Iris pigment epithelial cell (primary cell): ENCODE measurements at places on chromosomes 2 and 18.

DNA sequence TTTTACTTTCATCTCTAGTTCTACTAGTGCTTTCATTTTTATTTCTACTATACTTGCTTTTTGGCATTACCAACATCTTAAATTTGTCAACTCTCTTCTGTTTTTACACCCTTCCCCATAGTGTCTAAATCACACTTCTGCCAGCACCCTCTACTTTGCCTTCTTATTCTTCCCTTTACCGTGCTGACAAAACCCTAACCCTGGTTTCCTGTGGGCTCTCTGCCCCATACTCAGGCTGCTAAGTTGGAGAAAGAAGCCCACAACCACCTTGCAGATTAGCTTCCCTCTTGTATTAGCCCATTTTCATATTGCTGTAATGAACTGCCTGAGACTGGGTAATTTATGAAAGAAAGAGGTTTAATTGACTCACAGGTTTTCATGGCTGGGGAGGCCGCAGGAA, 24.8 kb downstream of the GIGYF2 start:
- no peak for DNase-seq

- DNase-seq, result no peak
These were observed 282.3 kb downstream of the EPHA4 start for GRCh38 chr2:221289846-221290245.

GRCh38 chr2:60309941-60310660, 243.4 kb downstream of the BCL11A start:
- no peak for DNase-seq

GRCh38 chr18:56319953-56320352, 318.4 kb downstream of the TXNL1 start:
- no peak for DNase-seq

DNA sequence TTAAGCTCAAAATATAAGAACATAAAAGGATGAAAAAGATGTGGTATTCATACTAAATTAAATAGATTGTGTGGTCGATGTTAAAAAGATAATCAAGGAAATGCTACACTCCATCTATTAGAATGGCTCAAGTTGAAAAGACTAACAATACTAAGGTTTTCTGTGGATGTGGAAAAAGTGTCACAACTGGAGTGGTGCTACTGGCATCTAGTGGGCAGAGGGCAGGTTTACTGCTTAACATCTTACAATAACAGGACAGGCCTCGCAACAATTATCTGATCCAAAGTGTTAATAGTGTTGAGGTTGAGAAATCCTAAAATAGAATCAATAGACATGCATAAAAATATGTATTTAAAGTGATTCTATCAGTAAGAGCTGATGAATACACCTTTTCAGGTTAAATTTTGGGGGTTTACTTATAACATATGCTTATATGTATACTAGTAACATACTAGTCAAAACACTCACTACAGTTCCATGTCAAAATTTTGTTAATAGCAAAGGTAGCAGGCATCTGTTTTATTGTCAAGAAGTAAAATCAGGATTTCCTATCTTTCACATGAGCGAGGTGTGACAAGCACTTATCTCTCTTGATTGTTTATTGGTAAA, 91.5 kb upstream of the TMEFF2 start:
- peak; percentile 70 for DNase-seq

- DNase-seq, result peak; percentile 86
These were observed 86.8 kb downstream of the RBMS1 start for GRCh38 chr2:160406591-160407392.

GRCh38 chr18:36412778-36413177, 115.3 kb downstream of the FHOD3 start:
- DNase-seq, result peak; percentile 15

DNA sequence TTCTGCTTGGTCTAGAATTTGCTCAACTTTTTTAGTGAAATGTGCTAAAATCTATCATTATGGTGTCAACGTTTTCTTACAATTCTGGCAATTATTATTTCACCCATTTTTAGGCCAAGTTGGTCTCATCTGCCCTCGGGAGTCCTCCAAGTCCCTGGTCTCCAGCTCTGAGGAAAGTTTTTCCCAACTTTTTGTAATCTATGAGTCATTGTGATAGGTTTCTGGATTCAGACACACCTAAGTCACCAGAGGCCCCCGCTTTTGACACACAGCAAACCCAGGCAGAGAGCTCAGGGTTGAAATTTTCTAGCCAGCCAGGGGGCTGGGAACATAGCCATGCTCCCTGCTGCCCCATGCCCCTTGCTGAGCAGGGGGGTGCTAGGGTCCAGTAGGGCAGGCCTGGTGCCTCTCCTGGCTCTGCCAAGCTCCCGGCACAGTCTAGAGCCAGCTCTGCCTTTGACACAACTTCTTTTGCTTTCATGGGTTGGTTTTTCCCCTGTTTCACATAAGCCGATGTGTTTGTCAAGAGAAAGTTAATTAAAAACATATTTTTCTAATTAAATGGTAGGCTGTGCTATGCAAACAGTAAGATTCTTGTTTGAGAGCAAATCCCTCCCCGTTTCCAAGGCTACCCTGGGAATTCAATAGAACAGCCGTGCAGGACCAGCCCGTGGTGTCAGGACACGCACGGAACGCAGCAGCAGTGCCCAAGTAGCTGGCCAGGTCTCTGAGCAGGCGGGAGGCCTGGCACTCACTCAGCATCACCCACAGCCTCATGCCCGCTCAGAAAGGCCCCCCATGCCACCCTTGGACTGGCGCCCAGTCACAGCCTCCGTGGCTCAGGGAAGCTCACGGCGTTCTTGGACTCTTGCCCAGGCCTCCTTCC, 25.5 kb upstream of the SNED1 start:
- no peak for DNase-seq

- no peak for DNase-seq
These were observed 13.1 kb downstream of the QPCT start for GRCh38 chr2:37357530-37357929.

DNA sequence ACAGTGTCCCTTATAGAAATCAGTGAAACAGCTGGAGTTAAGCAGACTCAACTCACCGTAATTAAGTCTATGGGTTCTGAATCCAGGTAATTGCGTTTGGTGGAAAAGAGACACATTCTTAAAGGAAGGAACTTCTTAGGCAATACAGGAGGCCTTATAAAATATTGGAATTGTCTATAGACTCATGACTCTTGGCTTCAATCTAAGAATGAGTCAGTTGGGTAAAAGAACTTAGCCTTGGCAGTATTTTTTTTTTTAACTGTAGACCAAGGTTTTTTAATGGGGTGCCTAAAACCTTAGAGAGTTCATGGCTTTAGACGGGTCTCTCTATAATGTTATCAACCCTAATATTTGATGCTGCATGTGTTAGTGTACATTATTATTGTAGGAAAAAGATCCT, 47.6 kb downstream of the CCDC85A start:
- no peak for DNase-seq

DNA sequence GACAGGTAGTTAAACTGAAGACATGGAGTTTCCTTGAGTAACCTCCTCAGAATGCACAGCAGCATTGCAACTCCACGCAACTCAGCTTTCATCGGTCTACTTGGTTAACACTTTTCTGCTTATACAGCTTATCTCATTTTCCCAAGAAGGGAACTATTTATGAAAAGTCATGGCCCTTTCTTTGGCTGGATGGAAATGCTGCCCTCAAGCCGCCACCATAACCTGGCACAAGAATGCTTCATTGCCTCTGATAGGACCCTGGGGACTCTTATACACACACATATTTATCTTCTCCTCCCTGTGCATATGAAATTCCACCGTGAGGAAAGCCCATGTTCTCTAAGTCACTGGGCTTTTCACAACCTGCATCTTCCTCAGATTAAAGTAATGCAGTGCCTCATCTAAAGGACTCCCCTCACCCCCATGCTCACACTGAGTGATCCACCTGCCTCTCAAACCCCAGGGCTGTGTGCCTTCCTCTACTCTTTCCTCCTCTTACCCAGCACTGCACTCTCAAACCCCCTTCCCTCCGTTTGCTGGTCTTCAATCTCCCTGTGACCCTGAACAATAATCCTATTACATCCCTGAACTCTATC, 192.0 kb upstream of the HNRNPA3 start:
- DNase-seq, result no peak

DNA sequence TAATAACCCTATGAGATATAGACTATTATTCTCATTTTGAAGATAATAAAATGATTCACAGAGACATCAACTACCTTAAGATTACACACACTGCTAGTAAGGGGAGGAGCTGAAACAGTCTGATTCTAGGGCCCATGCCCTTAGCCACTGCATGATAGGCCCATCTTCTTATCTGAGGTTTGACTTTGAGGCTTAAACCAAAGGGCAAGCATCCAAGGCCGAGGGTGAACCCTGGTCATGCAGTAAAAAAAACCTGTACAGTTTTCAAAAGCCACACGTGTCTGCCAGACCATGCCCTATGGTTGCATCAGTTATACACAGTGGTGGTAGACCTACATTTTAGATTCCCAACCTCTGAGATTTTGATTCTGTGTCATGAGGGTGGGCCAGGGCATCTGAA, 44.8 kb downstream of the POLE4 start:
- DNase-seq, result peak; percentile 8

- DNase-seq, result no peak
These were observed 5.4 kb downstream of the CACNB4 start for GRCh38 chr2:152093464-152093863.

GRCh38 chr2:9778471-9779316, 64.6 kb upstream of the TAF1B start:
- no peak for DNase-seq

DNA sequence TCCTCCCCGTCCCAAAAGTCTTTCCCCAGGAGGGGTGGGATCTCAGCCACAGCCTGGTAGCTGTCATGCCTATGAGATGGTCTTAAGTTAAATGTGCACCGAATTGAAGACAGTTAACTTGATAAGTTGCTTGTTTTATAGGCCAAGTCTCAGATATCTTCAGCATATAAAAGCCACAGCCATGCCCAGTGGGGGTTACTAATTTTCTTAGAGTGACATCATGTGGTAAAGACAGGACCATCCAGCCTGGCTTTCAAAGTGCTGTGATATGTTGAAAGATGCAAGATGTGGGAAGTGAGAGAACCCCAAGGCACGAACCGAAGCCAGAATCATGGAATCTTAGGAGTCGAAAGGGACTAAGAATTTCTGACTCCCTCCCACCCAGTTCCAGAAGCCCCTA, 42.1 kb upstream of the FAM124B start:
- DNase-seq, result peak; percentile 9

GRCh38 chr2:170077830-170078569, 99.9 kb upstream of the MYO3B start:
- no peak for DNase-seq

GRCh38 chr2:105541189-105542050, 142.6 kb upstream of the FHL2 start:
- DNase-seq, result no peak
